ENCODE measurements at places on chromosomes 4 and X.

GRCh38 chr4:174244441-174244840 is 39.0 kb downstream of the FBXO8 start:
- DNase-seq, result no peak

DNA sequence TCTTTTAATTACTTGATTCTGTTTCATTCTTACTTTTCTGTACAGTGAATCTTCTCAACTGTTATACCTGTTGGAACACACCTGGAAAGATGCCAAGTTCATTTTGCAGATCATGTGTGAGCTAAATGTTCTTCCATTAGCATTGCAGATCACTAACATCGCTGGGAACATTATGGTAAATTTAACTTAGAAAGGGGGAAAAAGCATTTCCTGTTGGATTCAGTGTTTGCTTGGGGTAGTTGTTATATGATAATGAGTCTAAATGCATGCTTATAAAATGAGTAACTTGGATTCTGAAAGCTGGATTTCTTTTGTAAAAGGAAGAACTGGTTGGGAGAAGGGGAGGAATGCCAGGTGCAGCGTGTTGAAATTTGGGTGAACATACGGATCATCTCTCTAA is 47.6 kb downstream of the POLA1 start:
- DNase-seq, result no peak

GRCh38 chr4:18869166-18869565 is 847.6 kb upstream of the LCORL start:
- DNase-seq, result no peak

- DNase-seq, result no peak
Measured at GRCh38 chr4:87633243-87633642, 16.8 kb upstream of the DMP1 start.

DNA sequence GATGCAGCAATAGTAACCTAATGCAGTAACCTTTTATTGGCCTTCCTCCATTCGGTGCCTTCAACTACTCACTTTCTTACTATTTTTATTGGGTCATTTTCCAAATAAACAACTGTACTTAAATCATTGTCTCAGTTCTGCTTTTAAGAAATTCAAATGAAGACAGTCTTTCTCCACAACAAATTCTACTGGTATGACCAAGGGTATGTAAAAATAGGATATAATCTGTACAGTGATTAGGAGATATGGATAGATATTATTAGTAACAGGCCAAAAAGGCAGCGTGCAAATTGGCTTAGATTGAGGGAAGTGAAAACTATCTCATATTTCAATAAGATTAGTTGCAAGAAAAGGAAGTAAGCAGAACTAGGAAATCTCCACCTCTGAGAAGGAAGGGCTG is 177.4 kb upstream of the PPP1R2C start:
- no peak for DNase-seq

DNA sequence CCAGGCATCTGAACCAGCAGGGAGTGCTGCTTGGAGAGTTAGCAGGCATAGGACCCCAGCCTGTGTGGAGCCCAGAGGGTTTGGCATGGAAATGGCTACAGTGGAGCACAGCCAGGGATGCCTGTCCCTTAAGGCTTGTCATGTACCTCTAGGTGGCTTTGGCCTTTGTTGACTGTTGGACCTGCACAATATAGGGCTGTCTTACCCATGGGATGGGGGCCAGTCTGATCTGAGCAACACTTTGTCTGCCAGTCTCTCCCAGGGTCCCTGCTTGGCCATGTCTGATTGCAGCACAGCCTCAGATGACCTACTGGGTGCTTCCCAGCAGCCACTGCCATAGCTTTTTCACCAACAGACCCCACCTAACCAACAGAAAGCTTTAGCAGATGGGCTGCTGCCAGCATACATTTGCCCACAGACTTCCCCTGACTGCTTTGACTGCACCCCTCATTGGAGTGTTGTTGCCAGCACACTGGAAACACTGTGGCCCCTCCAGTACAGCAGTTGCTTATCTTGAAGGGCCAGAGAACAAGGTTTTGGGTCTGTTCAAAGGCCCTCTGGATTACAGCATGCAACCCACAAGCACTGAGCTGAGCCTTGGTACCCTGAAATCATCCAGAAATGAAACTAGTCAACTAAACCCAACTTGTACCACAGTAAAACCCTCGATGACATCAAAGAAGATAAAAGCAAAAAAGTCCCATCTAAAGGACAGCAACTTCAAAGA is 22.1 kb downstream of the ANAPC10 start:
- no peak for DNase-seq

DNA sequence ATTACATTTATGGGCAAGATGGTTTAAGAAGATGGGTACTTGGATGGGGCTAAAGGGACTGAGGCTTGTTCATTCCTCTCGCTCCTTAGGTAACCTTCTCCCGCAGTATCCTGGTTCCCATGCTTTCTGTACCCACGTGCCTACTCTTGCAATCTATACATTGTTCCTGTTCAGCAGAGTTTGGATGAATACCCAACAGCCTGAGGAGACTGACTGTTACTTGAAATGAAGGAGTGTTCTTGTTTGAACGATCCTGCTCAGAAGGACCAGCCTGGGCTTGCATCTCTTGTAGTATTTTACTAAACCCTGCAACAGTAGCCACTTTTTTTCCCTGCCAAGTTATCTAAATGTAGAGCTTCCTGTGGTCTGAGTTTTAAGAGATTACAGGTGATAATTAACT is 33.7 kb upstream of the ADH6 start:
- no peak for DNase-seq

- DNase-seq, result no peak
Measured at GRCh38 chr4:1564535-1565375, 119.4 kb downstream of the FAM53A start.

GRCh38 chrX:34879886-34880285 is 62.7 kb upstream of the FAM47B start:
- DNase-seq, result no peak

- no peak for DNase-seq
Measured at GRCh38 chr4:163550869-163551267, 56.4 kb downstream of the TMA16 start.

DNA sequence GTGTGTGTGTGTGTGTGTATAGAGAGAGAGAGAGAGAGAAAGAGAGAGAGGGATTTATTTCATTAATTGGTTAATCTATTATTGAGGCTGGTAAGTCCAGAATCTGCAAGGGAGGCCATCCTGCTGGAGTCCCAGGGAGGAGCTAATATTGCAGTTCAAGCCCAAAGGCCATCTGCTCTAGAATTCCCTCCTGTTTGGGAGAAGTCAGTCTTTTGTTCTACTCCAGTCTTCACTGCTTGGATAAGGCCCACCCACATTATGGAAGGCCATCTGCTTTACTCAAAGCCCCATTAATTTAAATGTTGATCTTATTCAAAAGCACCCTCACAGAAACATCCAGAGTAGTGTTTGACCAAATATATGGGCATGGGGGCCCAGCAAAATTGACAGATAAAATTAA is 317.5 kb upstream of the RASGEF1B start:
- no peak for DNase-seq

GRCh38 chr4:138209094-138209493 is 33.1 kb downstream of the SLC7A11 start:
- DNase-seq, result no peak

- no peak for DNase-seq
Measured at GRCh38 chrX:87397103-87397886, 120.3 kb upstream of the KLHL4 start.

- no peak for DNase-seq
Measured at GRCh38 chrX:68895341-68895755, 66.5 kb downstream of the EFNB1 start.

DNA sequence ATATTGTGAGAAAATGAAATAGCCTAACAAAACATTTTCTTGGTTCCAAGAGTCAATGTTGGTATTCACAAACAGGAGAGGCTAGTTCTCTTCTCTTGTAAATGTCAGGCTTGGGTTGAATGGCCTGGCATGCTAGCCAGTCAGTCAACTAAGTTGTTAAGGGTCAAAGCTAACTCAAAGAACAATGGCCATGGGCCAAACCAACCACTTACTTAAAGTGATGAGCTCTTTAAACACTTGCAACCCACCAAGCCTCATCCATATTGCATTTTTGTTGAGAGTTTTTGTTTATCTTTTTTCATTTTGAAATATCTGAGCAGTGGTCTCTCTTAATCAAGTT is 394.5 kb downstream of the RAB28 start:
- DNase-seq, result no peak

- DNase-seq, result no peak
Measured at GRCh38 chr4:6681191-6681590, 12.5 kb upstream of the S100P start.

GRCh38 chr4:102343964-102344519 is 1.2 kb downstream of the SLC39A8 start:
- no peak for DNase-seq

DNA sequence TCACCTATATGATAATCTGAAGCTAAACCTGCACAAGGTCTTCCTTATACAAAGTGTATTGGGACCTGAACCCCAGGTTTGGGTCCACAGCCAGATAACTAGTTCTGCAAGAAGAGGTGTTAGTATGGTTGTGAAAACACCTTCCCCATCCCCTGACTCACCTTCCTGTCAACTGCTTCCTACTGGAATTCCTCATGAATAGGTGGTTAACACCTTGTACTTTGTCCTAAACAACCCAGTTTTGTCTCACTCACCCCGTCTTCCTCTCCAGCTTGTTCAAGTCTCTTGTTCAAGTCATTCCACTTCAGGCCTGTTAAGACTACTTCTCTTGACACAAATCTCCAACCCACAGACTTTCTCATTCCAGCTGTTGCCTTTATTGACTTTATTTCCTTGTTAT is 45.5 kb downstream of the CCNG2 start:
- no peak for DNase-seq

GRCh38 chr4:176539091-176539784 is 219.5 kb downstream of the SPCS3 start:
- DNase-seq, result no peak

DNA sequence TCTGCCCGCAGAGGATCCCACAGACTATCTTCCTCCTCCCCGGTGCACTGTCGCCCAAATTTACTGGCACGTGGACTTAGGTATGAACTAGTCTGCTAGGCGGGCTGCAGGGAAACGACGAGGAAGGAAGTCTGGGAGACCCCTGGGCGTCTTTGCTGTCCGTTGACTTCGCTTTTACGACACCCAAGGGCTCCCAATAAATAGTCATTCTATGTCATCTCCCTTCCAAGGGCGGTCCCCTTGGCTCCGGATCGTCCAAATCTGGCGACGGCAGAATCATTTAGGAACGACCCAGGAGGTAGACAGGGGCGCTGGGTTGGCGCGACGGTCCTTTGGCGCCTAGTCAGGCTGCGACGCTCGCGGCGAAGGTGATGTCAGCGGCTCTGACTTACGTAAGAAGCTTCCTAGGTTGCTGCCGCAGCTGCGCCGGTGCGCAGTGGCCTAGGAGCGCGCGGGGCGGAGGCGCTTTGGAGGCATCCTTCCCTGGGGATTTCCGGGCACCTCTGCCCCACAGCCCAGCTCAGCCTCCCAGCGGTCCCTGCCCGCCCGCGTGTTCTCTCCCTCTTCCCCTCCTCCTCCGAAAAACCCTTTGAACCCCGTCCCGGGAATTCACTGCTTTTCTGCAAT is 2.2 kb downstream of the NHS start:
- no peak for DNase-seq

GRCh38 chrX:119455264-119455663 is 13.0 kb upstream of the SLC25A5 start:
- DNase-seq, result no peak

DNA sequence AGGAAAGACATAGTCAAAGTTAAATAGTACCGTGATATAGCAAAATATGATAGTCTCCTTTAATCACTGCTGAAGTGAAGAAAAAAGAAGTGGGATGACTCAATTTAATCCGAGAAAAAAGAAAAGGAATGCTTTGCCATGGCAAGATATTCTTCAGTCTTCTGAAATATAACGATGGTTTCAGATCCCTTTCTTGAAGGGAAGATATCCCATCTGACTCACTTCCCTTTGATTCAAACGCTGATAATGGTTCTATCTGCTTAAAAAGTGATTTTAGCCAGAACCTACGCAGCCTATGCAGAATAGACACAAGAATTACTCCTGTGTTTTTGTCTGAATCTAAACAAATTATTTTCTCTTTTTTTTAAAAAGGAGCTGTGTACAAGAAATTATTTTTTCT is 68.1 kb upstream of the FTHL17 start:
- DNase-seq, result no peak

DNA sequence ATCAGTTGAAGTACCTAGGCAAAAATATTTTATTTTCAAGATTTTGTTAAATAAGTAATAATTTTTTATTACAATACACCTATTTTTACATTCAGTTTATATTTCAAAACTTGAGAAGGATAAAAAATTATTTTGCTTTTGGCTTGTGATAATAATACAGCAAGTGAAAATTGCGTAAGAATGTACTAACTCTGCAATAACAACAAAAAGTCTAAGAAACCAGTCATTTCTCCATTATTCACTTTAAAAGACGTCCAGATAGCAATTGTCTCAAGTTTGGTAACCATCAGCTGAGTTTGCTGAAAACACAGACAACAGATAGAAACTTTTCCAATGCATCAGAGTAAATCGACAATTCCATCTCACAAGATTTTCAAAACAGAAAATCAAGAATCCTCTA is 12.1 kb downstream of the CXCL8 start:
- DNase-seq, result no peak

GRCh38 chr4:118589471-118590055 is 95.6 kb upstream of the METTL14 start:
- no peak for DNase-seq

DNA sequence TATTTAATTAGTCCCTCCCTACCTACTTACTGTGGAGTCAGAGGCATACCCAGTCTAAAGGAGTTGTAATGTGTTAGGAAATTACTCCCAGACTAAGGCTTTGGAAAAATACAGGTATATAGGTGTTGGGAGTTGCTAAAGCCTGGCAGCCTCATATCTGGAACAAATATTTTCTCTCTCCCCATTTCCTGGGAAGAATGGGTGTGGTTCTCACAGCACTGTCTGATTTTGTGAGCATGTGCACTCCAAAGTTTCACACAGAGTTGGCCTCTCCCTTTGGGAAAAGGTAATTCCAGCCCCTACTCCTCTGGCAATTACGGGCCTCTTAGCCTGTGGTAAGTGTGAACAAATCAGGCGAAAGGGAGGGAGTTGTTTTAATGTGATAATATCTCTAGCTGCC is 187.0 kb downstream of the MID1IP1 start:
- DNase-seq, result no peak

DNA sequence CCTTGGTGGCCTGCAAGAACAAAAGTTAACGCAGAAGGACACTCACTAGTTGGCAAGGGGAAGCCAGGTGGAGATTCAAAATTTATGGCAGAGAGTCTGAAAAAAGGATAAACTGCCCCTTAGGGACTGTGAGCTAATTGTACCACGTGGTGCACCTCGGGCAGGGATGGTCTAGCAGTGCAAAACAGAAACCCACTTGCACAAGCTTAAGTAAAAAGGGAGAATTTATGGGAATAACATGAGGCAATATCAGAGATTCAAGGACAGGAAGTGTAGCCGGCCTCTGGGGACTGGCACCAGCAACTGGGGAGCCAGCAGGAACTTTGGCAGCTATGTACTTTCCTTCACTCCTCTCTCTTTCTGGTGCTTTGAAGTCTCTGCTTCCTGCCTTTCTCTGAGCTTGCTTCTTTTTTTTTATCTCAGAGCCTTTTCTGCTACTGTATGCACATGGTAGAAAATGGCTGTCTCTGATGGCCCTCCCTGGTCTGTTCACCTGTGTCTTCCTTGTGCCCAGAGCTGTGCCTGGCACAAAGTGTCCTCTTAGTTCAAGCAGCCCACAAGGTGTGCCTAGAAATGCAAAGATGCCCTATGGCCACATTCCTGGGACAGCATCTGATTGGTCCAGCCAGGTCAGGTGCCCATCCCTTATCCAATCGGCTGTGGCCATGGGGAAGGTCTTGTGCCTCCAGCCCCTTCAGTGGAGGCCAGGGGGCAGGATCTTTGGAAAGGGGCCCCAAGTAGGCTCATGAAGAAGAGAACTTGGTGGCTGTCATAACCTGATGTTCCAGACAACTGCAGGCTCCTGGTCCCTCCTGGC is 114.8 kb upstream of the ATP6AP2 start:
- no peak for DNase-seq

All from AG09319 (cell line).